ENCODE measurements at places on chromosomes 4 and X. TPM values are rescaled to one million over a fixed set of nuclear protein-coding genes. Genes with fewer than 3 reads are reported as not detected.

DNA sequence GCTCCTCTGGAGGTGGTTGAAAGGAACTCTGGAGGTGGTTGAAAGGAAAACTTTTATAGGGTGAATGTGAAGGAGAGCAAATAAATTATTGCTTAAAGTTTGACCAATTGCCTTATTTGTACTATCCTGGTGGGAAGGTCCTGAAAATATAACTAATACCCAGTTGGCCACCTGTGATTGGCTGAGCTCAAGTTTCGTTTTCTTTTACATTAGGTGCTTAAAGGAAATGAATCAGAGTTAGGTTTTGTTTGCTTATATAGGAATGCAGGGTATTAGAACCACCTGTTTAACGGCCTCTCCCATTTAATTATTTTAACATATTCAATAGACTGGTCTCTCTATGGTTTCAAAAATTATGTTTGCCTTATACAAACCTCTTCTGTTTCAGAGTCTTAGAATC lies 497.6 kb downstream of the PRR32 start:
- no peak for DNase-seq

The CLDN34 gene
- total RNA-seq = not detected

The EPHA5 gene
- not detected for total RNA-seq

GRCh38 chrX:20686256-20686655 lies 419.5 kb upstream of the RPS6KA3 start:
- no peak for DNase-seq

The FGFBP1 gene
- not detected for total RNA-seq

DNA sequence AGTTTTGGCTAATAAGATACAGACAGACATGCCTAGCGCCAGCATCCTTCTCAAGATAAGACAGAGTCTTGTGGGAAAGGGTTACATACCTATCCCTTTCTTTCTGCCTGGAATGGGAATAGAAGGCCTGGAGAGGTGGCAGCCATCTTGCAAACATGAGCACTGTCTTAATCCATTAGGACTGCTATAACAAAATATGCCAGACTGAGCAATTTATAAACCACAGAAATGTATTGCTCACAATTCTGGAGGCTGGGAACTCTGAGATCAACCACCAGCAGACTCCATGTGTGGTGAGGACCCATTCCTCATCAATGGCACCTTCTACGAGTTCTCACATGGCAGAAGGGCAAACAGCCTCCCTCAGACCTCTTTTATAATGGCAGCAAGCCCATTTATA lies 26.5 kb upstream of the NEIL3 start:
- no peak for DNase-seq

GRCh38 chr4:114466299-114466698 lies 132.3 kb upstream of the UGT8 start:
- DNase-seq = no peak

The TIGD4 gene
- total RNA-seq = not detected

- DNase-seq = no peak
Measured at GRCh38 chr4:67746797-67747495, 7.2 kb downstream of the GNRHR start.

GRCh38 chr4:125663896-125664767 lies 349.4 kb downstream of the FAT4 start:
- no peak for DNase-seq

GRCh38 chrX:106300239-106300638 lies 132.1 kb downstream of the PWWP3B start:
- DNase-seq = no peak

DNA sequence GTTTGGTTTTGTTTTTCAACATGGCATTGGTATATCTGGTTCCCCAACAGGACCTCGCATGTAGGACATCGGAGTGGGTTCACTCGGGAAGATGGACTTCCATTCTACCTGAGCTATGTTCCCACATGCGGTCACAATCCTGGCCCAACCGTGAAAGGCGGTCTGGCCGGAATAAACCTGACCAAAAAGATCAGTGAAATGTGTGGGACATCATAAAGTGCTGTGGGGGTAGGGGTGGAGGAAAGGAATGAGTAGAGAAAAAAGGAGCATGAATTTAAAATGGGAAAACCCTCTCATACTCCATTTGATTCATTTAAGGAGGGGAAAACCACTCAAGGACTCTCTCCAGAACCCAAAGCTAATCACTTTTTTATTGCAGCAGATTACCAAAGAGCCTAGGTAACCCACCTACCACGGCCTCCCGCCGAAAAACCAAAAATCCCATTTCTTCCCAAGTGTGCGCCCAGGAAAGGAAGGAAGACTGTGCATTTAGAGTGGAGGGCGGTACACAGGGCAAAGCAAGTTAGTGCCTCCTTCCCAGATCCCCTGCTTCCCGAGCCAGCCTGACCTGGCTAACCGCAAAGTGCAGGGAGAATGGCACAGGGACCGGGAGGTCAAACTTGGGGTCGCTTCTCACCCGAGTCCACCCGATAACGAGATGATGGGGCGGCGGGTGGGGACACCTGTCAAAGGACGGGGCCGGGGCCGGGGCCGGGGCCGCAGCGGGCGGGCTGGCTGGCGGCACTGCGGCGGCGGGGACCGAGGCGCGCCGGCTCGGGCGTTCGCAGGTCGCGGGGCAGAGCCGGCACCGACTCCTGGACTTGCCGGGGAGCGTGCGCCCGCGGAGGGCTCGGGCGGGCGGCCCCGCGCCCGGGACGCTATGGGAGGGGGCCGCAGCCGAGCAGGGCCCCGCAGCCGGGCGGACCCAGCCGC lies 669 bp downstream of the TMEM150C start:
- no peak for DNase-seq

The STIM2 gene
- 29.0 TPM for total RNA-seq

The UGT2B10 gene
- 0.29 TPM for total RNA-seq

DNA sequence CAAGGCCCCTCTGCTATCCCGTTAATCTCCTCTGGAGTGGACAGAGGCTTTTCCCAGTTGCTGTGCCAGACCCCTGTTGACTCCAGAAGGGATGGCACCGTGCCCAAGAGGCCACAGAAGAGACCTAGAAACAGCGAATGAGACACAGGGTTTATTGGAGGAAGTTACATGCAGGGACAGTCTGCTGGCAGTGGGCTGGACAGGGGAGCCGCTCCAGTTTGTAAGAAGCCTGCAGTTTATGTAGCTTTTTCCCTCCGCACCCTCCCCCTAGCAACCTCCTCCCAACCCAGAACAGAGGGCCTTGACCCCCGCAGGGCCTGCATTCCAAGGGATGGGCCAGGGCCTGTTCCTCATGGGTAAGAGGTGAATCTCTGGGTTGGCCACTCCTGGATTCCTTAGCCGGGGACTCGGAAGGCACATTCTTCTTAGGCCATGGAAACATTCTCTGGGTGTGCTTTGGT lies 216.8 kb upstream of the PSAPL1 start:
- no peak for DNase-seq

- no peak for DNase-seq
Measured at GRCh38 chr4:80388284-80388607, 52.7 kb downstream of the CFAP299 start.

GRCh38 chrX:107691024-107691448 lies 62.7 kb downstream of the PRPS1 start:
- DNase-seq = no peak

DNA sequence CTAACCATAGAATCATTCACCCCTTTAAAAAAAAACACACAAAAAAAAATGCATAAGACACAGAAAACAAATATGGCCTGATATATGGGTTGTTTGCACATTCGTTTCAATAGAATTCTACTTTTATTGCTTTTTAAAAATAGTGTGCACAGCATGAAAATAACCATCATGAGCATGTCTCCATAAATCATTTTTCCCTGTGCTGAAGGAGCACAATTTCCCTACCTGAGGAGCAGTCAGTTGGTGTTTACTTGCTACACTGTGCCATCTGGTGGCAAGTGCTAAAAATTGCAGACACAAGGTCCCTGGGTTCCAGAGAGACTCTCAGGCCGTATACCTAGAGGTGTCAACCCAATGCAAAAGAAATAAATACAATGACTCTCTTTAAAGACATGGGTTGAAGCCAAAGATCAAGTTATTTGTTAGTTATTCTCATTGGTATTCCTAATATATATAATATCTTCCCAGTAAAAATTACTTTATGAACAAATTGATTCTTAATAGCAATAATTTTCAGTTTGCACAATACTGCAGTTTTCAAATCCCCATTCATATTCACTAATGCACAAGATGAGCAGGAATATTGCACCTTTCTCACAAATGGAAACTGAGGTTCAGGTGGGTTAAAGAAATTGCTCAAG lies 551.4 kb downstream of the IQCM start:
- DNase-seq = peak; percentile 56

Measured in stomach (tissue), 19 donors.